ENCODE measurements at places on chromosomes 7 and 10.

DNA sequence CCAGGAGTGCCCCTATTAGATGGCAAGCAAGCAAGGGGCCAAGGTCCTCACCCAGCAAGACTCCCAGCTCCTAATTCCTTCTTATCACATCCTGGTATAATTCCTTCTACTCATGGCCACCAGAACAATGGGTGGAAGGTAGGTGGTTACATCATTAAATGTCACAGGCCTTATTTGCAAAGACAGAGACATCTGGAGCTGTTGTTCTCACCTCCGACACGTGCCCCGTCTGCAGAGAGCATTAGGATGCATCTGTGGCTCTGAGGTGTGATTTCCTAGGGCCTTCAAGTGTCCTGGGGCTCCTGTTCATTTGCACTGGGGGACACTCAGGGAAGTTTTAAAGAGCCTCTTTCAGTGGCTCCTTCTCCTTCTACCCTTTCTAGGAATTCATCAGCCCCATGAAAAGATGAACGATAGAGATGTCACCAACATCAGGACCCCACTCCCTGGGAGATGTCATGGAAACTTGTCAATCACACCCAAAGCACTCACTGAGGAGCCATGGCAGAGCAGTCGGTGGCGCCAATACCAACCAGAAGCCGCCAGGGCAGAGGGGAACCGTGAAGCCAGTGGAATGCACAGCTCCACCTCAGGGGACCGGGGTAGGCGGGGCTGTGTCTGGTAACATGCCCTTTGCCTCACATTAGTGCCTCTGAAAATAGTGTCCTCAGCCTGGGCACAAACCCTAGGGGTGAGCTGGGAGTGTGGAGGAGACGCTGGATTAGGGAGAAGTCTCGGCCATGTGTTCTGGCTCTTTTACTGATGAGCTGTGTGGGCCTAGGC, 2.9 kb upstream of the ATP6V0E2 start:
- DNase-seq: no peak

GRCh38 chr10:1114719-1115606, 58.8 kb downstream of the WDR37 start:
- no peak for DNase-seq

DNA sequence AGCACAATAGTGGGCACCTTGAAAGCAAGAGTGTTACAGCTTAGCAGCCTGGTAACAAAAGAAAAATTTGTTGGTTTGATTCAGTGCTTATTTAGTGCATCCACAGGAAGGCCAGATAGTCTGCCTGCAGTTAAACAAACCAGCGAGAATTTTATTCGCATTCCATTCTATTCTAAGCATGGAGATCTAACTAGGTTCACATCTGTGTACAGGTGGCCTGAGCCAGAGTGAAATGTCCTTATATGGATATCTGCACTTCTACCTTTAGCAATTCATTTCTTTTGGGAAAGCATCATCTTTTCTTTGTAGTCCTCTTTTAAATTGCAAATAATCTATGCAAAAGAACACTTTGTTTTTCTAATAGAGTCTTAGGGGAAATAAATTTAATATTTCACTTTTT, 659.0 kb upstream of the FZD8 start:
- no peak for DNase-seq

- no peak for DNase-seq
Measured at GRCh38 chr7:34165927-34166550, 260.7 kb downstream of the BMPER start.

GRCh38 chr10:68208424-68209042, 23.4 kb downstream of the ATOH7 start:
- DNase-seq: no peak

DNA sequence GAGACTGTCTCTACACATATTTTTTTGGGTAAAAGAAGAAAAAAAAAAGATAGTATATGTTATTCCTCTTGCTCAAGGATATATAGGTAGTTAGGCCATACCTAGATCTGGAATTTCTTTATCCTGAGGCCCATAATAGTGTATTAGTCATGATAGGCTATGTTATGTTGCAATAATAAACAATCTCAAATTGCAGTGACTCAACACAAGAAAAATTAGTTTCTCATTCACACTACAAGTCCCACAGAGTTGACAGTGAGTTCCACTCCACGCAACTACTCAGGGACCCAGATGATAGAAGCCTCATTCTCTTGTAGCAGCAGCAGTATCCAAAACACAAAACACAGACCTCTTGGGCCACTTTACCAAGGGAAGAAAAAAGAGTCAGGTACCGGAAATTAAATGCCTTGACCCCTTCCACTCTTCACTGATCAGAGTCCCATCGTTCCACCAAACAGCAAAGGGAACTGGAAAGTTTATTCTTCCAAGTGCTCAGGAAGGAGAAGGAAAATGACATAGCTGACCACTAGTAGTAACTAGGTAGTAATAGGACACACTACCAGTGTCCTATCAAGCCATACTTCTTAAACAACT, 7.4 kb upstream of the C10orf67 start:
- DNase-seq: no peak

DNA sequence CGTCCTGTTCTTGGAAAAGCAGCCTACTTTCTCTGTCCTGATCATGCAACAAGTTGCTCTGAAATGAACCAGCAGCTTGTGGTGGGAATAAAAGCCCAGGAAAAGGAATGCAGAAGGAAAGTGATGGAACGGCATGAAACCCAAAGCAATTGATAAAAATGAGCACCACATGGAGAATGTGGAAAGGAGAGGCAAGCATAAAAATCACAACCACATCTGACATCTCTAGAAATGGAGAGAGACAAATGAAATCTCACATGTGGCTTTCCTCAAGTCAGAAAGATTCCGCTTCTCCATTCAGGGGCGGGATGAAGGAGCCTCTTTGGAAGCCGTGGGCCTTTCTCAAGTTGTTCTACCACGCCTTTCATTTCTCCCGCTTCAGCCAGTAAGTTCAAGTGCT, 631.7 kb upstream of the GALNT17 start:
- no peak for DNase-seq

DNA sequence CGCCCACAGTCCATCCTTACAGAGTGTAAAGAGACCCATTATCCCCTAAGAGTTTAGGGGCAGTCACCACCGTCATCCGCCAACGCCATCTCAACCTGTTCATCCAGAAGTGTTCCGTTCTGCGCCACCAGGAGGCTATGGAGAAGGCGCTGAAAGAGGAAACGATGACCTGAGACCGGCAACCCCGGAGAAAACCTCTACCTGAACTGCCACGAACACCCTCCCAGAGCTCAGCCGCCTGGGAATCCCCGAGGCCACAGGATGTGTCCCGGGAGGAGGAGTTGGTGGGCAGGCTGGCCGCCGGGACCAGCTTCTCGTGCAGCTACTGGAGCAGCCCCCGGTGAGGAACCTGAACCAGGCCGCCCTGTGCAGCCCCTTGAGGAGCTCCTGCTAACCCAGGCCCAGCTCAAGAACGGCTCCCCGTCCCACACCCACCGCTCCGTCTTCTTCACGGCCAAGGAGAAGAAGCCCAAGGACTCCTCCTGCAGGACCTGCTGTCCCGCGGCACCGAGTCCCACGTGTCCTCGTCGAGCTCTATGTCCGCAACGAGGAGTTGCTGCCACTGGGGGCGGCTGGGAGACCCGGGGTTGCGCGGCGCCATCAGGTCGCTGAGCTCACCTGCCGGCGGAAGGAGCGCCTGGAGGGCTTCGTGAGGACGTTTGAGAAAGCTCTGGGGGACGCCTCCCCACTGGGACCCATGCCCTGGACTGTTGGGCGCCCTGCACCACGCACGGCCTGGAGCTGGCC, 21.1 kb upstream of the LANCL2 start:
- DNase-seq: no peak

GRCh38 chr10:60368875-60369546, 20.7 kb downstream of the ANK3 start:
- DNase-seq: no peak

DNA sequence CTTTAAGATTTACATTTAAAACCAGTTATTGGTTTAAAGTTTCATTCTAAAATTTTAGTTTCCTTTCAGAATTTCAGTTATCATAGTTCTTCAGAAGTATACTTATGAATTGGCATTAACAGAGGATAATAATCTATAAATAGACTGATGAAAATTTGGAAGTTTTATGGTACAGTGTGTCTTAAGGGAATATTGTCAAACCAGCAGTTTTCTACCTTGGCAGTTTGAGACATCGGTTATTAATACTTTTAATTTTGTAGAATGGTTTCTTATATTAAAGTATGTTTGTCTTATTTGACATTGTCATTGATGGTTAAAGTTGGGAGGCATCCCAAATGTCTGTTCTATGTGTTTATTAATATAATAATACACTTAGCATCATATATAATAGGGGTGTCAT, 2.0 kb downstream of the AHR start:
- no peak for DNase-seq

DNA sequence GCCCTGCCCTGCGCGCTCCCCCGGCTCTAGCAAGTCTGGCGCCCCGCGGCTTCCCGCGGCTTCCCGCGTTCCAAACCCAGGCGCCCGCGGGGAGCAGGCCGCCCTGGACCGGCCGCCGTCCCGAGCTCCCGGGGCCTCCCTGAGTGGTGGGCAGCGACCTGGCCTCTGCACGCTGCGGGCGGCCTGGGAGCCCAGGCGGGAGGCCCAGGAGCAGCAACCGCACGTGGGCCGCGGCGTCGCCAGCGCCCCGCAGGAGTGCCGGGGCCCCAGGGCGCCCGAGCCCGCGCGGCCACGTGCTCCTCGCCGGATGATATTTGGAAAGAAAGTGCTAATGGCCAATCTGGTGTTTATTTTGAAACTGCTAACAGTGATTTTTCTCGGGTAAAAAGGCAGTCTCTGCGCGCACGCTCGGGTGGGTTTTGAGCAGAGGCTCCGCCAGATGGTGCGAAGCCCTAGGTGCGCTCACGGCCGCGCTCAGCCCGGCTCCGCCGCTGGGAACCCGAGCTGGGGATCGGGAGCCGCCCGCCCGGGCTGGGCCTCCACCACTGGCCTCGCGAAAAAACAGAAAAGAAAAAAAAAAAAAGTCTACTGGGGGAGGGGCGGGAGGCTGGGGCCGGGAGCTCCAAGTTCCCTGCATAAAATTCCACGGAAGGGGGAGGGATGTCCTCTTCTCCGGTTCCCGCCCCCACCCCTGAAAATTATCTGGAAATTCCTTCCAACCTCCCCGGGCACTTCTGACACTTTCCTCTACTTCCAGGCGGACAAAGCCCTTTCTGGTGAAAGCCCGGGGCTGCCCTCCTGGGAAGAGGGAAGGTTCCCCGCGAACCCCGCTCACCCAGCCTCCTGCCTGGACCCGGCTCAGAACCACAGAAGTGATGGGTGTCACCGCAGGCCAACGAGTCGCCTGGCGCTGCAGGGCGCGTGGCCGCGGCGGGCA, 4.3 kb downstream of the EBF3 start:
- no peak for DNase-seq

DNA sequence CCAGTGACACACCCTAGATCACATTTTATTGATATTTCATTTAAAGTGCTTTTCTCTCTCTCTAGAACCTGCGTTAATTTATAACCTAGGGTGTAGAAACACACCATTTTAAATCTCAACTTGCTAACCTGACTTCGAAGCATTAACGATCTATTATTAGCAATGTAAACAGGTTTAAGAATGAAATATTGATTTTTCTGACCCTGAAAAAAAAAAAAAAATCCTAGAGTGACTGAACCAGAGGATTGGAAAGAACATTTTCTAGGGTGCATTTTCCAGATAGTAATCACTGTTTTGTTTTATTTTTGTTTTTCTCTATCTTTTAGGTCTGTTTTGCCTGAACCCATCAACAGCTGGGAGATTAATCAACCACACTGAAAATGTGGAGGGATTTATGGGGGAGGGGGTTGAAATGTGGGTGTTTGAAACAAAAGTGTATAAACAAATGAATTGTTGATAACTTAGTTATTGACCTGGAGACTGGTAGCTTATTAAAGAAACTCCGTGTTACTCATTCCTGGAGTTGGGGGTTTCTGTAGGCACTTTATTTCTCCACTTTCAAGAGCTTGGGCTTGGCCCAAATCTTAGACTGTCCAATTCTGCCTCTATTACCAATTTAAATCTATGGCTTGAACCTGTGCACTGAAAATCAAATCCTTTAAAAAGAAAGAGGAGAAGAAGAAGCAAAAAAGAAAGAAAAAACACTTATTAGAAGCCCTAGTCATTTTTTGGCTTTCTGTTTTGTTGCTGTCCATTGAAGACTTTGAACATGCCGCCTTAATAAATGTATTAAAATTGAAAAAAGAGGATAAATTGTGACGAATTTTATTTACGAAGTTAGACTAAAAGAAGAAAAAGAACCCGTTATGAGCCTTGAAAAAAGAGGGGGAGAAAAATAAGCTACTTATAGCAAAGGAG, 2.8 kb downstream of the HOXA2 start:
- no peak for DNase-seq

- no peak for DNase-seq
Measured at GRCh38 chr7:22841954-22842353, 19.3 kb upstream of the TOMM7 start.

- no peak for DNase-seq
Measured at GRCh38 chr7:55946545-55946944, 5.1 kb upstream of the MRPS17 start.

DNA sequence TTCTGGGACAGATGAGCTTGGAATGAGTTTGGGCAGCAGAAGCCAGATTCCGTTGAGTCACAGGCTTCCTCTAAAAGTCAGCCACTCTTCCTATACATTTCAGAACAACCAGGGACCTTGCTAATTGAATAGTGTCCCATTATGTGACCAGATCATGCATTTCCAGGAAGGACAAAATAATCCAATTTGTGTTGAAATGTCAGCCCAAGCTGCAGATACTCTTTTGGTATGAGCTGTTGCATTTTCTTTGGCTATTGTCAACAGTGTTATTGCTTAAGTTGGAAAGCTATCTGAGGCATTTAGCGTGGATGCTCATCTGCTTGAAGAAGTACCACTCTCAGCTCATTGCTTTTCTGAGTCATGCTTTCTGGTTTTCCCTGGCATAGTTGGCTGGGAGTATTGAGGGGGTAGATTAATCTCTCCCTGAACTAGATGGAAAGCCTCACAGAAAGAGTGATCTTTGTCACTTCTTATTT, 223.7 kb upstream of the HABP2 start:
- DNase-seq: no peak

DNA sequence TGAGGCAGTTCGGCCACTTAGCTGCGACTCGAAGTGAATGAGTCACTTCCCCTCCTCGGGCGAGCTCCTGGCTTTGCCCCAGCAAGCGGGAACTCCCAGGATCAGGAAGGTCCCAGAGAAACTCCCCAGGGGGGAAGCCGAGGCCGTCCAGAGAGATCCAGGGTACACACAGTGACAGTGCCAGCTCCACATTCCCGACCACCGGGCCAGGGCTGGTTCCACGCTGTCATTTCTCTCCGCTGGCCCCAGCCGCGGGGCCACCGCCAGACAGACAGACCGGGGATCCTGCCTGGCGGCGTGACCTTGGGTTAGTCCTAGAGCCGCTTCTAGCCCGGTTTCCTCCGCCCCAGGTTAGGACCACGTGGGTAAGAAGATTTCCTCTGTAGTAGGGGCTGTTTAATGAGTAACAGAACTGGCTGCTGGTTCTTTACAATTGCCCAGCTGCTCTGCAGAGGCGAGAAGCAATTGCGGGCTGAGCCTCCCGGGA, 463 bp upstream of the UPP1 start:
- no peak for DNase-seq

DNA sequence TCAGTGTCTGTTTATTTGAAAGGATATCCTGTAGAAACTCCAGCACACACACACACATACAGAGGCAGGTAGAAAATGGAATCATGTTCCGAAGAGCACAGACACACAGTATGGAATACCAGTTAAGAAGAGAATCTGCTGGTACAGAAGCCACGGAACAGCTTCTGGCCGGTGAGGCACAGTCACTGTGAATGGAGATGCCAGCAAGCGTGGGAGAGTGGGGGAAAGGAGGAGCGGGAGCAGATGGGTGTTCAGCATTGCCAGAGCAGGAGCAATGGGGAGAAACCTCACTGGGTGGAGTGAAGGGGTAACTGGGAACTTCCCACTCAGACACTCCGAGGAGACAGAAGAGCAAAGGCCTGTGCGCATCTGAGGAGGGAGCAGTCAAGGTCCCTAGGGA, 9.5 kb upstream of the IMPDH1 start:
- DNase-seq: no peak

All from activated naive CD4-positive, alpha-beta T cell (primary cell).